ENCODE measurements at places on chromosomes 1 and 21.

GRCh38 chr1:20511518-20512428 lies 3.8 kb upstream of the MUL1 start:
- DNase-seq, result no peak

DNA sequence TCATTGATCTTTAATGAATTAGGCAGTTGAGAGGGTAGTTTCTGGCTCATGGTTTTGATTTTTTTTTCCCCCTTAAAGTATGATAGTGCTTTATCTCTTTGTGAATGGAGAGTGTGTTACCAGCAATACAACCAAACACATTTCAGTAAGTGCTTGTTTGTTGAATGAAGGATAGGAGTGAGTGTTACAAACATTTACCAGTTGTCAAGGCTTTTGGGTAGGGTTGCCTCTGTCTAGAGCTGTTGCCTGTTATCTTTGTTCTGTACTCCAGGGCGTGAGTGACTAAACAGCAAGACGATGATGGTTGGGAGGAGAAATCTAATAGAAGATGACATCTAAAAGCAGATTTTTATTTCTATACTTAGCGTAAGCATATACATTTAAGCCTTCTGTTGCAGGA lies 21.5 kb downstream of the MAP3K7CL start:
- no peak for DNase-seq

DNA sequence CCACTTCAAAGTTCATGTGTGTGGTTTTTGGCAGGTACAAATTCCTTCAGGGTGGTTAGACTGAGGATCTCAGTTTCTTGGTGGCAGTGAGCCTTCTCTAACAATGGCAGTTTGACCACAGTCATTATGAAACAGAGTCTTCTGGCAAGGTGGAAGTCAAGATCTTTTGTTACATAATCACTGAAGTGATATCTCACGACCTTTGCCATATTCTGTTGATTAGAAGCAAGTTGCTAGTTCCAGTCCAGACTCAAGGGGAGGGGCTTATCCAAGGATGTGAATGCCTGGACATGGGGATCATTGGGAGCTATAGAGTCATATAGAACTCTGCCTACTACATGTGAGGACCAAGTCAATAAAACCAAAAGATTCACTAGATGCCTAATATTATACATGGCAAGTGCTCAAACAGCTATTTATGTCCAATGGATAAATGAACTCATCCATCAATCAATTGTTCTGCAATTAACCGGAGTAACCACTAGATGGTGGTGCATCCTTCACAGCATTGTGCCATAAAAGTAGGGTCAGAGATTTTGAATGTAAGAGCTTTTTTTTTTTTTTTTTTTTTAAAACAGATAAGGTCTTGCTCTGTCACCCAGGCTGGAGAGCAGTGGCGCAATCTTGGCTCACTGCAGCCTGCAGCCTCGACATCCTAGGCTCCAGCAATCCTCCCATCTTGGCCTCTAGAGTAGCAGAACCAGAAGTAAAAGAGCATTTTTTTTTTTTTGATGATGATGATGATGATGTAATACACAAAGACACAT lies 131.9 kb downstream of the CRB1 start:
- peak; percentile 68 for DNase-seq

DNA sequence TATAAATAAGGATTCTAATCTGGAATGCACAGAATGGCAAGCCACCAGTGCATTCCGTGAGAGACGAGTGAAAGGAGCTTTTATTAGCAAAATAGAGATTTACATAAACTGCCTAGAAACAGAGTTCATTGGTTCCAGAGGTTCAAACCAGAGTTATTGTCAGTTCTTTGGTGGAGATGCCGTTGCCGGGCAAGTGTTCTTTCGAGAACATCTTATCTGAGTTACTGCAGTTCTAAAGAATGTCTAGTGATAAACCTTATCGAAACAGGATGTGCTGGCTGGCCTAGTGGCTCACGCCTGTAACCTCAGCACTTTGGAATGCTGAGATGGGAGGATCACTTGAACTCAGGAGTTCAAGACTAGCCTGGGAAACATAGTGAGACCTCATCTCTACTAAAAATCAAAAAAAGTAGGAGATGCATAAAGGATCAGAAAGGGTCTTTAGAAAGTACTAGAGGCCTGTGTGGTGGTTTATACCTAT lies 19.9 kb upstream of the EVI5 start:
- peak; percentile 81 for DNase-seq

DNA sequence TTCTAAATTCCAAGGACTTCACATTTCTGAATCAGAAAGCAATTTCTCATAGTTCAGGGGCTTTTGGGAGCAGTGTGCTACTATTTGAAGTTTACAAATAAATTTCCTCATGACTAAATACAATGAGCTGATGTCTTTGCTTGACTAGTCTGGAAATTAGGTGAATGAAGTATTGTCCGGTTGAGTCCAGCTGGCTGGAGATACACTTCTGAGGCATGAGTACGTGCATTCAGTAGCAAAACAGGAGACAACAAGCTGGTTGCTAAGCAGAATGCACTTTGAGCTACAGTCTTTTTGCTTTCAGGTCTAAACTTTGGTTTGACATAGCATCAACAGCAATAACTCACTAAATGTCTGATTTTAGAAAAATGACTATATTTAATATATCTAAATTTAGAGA lies 27.1 kb downstream of the ZNHIT6 start:
- DNase-seq, result no peak

DNA sequence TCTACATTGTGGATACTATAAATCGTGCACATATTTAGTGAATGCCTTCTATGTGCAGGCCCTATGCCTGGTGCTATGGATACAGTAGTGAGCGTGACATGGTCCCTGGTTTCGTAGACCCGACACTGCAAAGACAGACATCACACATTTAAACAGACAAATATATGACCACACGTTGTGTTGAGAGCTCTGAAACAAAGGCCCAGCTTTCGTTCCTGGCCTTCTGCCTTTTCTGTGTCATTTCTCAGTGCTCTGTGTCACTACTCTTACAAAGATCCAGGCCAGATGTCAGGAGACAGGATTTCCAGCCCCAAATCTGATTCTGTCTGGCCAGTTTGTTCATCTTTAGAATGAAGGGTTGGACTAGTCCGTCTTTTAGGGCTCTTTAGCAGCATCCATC lies 19.3 kb upstream of the TRABD2B start:
- no peak for DNase-seq

DNA sequence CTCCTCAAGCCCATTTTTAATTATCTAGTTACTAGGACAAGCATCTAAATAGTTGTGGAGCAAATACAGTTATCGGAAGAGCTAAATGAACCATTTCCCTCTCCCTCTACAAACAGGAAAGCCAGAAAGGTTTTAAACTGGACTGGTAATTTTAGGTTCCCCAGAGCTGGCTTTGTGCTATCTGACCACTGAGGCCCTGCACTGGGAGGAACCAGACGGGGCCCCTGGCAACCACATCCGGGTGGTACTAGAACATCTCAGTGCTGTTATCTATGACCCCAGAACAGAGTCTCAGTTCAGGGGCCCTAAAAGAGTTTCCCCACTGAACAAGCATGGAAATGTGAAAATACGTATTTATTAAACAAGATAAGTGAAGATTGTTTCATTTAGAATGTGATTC lies 7.7 kb upstream of the RSPH1 start:
- DNase-seq, result no peak

- no peak for DNase-seq
These were observed 1719.5 kb downstream of the MRPL39 start for GRCh38 chr21:23887725-23888306.

GRCh38 chr1:196309386-196309785 lies 298.9 kb downstream of the KCNT2 start:
- no peak for DNase-seq

GRCh38 chr1:4173731-4174130 lies 273.7 kb upstream of the C1orf174 start:
- DNase-seq, result peak; percentile 1

DNA sequence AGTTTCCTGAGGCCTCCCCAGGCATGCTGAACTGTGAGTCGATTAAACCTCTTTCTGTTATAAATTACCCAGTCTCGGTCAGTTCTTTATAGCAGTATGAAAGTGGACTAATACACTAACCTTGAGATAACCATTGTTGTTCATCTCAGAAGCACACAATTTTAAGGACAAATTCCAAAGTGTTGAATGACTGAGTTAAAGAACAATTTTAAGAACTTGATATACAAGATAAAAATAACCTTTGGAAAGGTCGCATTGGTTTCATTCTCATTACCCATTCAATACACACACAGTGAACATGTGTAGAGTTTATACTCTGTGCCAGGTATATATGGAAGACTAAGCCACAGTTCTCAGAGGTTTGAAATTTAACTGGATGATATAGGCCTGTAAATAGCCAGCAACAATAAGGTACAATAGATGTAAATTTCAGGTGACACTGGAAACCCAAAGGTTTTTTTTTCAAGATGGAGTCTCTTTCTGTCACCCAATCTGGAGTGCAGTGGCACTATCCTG lies 19.1 kb upstream of the SRSF10 start:
- no peak for DNase-seq

DNA sequence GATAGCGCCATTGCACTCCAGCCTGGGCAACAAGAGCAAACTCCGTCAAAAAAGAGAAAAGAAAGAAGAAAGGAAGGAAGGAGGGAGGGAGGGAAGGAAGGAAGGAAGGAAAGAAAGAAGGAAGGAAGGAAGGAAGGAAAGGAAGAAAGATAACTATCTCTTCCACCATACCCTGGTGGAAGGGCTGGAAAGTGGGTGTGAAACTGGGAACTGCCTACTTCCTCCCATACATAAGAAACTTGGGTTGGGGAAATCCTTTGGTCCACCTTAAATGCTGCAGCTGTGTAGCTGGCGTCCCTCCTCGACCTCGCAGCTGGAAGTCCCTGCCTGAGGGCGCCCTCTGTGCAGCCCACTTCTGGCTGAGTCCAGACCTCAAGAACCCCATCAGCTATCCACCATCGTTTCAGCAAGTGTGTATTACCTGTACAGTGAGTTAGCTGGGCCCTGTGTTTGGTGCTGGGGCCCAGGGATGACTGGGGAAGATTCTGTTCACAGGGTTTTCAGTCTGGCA lies 4.6 kb upstream of the FAM167B start:
- DNase-seq, result no peak

DNA sequence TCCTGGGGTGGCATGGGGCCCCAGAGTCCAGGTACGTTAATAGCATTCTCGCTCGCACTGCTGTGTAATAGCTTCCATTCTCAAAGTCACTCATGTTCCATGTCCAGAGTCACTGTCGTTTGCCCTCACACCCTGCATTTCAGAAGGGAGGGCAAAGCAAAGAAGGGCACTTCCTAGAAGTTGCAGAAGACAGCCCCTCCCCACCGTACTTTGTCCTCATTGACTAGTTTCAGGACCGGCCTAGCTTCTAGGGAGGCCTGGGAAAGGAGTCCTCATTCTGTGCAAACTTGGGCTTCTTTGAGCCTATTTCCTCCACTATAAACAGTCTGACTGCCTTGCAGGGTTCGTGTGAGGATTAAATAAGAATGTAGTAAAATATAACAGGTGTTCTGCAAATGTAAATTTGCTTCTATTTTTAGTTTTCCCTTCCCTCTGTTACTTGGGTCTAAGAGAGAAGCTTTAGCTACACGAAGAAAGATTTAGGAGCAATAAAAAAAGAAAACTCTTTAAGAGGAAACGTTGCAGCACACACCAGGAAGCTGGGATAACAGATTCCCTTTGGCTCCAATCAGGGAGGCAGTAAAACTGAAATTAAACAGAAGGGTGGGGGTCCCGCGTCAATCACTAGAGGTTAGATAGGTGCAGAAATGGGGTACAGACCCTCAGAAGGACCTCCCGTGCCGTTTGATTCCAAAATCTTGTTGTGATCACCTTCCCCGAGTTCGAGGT lies 40.1 kb downstream of the ACTL8 start:
- no peak for DNase-seq

- no peak for DNase-seq
These were observed 509.0 kb upstream of the CXADR start for GRCh38 chr21:17003763-17004373.

DNA sequence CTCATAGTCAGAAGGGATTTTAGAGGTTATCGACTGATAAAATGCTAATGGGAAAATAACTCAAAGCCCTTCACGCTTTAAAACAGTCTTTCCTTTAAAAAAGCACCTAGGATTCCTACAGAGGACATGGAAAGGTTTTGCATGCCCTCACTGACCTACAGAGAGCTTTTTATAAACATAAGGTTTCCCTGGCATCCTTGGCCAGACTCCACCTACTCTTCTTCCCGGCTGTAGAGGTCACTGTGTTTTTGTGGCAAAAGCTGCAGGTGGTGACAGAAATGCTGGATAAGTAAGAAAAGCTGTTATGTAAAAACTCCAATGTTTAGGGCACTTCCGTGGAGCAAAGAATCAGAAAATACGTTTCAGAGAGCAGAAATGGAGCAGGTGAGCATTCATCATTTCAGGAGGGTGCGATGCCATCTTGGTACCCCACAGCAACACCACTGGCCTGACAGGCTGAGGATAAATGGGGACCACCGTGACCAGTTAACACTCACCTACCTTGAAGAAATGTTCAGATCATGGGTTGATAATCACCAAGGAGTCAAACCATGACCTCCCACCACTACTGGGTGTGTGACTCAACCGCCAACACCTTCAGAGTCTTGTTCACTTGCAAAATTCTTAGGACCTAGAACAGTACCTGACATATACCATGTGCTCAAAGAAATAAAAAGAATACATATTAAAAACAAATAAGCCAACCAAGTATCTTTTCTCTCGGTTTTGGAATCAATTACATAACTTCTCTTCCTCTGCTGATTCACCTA lies 46.6 kb downstream of the SSBP3 start:
- DNase-seq, result no peak

DNA sequence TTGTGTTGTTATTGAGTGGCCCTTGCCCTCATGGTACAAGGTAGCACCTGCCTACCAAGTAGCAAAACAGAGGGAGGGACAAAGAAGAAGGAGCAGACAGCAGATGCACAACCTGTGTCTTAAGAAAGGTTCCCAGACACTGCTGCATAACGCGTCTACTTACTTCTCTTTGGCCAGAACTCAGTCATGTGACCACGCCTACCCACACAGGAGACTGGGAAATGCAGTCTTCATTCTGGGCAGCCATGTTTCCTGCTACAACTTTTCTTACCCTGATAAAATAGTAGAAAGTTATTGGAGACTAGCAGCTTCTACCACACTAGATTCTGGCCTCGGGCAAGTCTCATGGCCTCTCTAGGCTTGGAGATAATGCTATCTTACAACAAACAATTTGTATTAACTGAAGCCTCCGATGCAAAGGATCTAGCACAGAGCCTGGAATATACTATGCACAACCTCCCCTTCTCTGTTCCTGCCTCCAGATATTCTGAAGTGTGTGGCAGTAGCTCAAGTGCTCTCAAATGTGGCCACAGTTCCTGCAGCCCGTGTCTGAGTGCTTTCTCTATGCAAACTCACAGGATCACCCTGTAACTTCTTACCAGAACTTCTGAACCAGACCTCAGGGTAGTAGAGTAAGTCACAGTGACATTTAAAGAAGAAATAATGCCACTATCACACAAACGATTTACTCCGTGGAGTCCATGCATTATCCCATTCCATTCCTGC lies 34.1 kb upstream of the BTG2 start:
- DNase-seq, result peak; percentile 57

GRCh38 chr1:202311875-202312635 lies 29.7 kb downstream of the UBE2T start:
- DNase-seq, result no peak

GRCh38 chr1:67722292-67722944 lies 37.4 kb downstream of the GADD45A start:
- DNase-seq, result no peak

GRCh38 chr21:43006874-43007208 lies 32.5 kb downstream of the PKNOX1 start:
- no peak for DNase-seq

GRCh38 chr1:211101481-211101880 lies 32.5 kb downstream of the KCNH1 start:
- no peak for DNase-seq
